Neural progenitor cell (in vitro differentiated cells): ENCODE measurements at places on chromosomes 2 and 18. TPM values are rescaled to one million over a fixed set of nuclear protein-coding genes. Genes with fewer than 3 reads are reported as not detected.

GRCh38 chr2:46143429-46144132, 153.6 kb upstream of the EPAS1 start:
- DNase-seq, result no peak

DNA sequence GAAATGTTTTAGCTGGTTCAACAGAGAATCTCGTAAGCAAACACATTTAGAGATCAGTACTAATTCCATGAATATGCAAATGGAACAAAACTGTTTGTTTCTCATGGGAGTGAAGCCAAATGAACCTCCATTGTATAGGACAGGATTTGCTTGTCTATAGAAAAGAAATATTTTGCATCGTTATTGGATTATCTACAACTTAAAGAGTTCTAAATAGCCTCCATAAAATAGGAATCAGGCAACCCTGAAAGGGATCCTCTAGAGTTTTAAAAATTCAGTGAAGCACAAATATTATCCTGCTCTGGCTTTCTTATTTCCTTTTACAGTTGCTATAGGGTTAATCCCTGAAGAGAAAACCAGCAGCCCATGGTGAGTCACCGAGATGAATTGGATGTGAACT, 378.4 kb upstream of the NRXN1 start:
- DNase-seq, result peak; percentile 7

GRCh38 chr2:60764736-60765534, 8.9 kb downstream of the PAPOLG start:
- DNase-seq, result no peak

DNA sequence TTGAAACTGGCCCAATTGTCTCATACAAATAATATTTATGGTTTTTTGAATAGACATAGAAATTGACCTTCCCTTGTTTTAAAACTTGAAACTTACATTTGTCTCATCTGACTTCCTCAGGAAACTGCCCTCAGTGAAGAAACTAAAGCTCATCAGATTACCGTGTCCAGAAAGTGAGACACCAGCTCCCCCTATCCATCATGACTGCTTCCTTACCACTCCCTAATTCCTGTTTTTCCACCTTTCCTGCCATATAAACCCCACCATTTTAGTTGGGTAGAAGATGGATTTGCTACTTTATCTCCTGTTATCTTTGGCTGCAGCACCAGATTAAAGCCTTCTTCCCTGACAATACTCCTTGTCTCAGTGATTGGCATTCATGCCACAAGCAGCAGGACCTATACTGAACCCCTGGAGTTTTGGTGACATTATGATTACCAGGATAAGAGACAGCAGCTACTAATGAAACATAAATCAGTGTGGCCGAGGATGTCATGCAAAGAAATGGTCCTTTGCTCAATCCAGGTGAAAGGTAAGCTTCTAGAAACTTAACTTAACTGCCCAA, 1627.6 kb upstream of the ZEB2 start:
- DNase-seq, result peak; percentile 11

DNA sequence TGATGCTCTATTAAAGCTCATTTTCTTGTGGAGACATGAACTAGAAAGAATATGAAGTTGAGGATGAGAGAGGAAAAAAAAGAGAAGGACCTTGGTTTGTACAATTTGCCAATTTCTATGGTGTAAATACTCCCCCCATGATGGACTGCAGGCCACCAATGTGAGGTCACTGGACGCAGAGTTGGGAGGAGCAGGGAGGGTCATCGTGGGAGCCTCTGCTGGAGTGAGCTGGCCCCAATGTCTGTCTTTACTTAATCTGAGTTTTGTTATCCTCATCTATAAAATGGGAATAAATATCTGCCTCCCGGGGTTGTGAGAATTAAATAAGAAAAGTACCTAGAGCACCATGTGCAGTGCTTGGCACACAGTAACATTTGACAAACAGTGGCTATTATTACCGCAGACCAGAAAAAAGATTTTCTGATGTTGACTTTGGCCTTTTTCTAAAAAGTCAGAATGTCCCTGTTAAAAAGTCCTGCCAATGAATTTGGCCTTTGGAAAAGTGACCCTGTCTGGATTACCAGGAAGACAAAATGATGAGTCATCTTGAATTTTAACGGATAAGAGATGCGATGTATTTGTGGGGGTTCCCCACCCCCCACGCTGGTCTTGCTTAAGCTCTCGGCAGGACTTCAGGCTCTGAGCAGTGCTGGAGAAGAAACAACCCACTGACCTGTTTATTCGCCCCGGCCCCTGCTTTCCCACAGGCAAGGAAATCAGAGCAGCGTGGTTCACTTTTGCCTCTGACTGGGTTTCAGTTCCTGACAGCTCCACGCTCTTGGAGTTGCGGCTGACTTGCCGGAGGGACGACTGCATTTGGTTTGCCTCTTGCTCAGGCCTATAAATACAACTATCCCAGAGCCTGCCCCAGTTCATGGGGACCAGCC, 50.3 kb upstream of the FOSL2 start:
- no peak for DNase-seq

DNA sequence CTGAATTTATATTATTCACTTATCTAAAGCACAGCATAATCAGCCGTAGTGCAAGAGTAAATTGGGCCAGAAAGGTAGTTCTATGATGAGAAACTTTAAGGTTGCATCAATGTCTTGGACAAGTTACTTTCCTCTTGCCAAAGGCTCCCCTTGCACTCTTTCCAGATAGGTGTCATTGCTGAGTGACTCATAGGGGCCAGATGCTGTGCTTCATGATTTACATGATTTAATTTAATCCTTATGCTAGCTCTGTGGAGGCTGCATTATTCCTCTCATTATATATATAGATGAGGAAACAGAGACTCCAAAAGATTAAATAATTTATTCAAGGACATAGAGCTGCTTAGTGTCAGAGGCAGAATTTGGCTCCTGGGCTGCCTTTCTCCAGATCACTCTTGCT, 5.0 kb downstream of the CFAP221 start:
- DNase-seq, result no peak

- no peak for DNase-seq
Observed at GRCh38 chr2:28271231-28271918, 121.3 kb upstream of the FOSL2 start.

The EVX2 gene
- not detected in 2 replicates for total RNA-seq

DNA sequence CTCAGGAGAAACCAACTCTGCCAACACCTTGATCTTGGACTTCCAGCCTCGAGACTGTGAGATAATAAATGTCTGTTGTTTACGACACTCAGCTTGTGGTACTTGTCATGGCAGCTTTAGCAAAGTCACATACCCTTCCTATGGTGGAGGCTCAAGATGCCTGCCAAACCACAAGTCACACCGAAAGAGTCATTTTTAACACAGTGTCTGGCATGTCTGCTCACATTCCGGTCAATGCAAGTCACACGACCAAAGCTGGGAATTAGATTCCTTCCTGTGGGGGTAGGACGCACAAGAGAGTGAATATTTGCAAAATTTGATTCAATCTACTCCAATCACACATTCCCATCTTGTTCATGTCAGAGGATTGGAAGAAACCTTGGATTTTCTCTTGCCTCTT, 24.6 kb downstream of the KCNE4 start:
- DNase-seq, result no peak

GRCh38 chr2:75607400-75607798, 39.2 kb upstream of the MRPL19 start:
- no peak for DNase-seq

The SETBP1 gene
- 12.0 and 14.4 TPM in 2 replicates for total RNA-seq

DNA sequence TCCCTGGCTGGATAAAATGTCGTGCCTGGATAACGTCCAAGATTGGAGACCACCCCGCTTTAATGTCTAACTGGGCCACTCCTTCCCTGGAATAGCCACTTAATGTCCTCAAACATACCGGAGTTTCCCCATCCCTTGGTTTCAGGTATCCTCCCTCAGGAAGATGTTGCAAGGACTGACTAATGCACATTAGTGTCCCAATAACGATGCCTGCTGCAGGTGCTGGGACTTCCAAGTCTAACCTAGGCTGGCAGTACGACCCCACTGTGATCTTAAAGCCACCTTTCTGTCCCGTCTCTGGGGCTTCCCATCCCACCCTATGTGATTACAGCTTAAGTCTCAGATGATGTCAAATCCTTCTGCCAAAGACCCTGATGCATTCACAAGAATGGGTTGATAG, 1.1 kb upstream of the ATP6V1C2 start:
- DNase-seq, result no peak

- DNase-seq, result no peak
Observed at GRCh38 chr2:234828382-234829073, 123.3 kb upstream of the SH3BP4 start.

DNA sequence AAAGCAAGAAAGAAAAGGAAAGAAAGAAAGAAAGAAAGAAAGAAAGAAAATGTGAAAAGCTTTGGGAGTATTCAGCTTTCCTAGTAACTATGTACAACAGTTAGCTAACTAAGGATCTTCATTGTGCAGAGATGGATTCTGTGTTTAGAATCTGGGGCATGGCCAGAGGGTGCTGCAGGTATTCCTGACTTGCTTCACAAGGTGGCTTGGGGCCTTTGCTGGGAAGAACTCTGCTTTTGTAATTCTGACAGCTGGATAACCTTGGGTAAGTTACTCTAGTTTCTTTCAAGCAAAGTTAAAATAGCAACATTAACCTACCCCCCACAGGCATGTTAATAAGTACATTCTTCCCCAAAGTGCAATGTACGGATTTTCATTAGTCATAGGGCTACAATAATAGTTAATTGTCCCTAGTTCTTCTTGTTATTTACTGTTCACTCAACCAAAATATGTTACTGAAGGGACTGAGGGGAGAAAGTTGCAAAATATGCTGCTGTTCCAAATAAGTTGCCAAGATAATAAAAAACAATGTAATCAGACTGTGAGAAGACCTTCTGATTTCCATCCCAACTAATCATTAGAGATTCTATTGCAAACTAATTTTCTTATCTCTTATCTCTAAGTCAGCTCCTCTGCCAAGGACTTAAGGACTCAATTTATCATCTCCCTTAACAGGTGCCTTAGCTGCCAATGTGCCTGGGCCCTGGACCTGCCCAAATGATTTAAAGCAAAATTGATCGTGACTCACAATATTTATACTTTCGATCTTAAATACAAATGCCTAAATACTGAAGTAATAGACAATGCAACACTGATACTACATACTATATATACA, 50.3 kb downstream of the SERPINB8 start:
- no peak for DNase-seq

DNA sequence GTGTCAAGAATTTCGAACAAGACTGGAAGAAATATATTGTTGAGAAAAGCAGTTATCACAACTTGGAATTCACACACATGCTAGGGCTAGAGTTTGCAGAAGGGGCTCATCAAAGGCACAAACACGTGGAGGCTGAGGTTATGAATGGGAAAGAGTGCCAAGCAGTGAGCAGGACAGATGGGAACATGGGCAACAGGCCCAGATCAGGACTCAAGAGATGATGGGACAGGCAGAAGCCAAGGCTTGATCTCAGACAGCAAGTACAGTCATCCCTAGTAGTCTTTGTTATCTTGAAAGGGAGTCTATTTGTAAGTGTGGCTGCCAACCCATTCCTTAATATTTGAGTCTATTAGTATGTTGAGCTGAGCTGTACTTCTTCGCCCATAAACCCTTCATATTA, 22.2 kb upstream of the EPC2 start:
- DNase-seq, result no peak

- DNase-seq, result no peak
Observed at GRCh38 chr2:26455670-26456439, 22.1 kb downstream of the OTOF start.

DNA sequence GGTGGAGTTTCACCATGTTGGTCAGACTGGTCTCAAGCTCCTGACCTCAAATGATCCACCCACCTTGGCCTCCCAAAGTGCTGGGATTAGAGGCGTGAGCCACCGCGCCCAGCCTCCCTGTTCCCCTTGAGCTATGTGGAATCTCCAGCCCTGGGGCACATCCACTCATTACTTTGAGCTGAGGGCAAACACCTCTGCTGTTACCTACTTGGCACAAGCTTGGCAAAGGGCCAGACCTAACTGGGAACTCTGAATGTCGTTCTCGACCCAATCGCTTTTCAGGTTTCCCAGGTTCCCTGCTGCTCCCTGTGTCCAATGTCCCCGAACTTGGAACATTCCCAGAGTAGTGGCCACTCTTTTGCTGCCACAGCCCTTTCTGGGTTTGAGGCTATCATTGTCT, 40.6 kb downstream of the CHST10 start:
- no peak for DNase-seq

GRCh38 chr2:202588647-202589581, 45.9 kb upstream of the FAM117B start:
- DNase-seq, result peak; percentile 93

DNA sequence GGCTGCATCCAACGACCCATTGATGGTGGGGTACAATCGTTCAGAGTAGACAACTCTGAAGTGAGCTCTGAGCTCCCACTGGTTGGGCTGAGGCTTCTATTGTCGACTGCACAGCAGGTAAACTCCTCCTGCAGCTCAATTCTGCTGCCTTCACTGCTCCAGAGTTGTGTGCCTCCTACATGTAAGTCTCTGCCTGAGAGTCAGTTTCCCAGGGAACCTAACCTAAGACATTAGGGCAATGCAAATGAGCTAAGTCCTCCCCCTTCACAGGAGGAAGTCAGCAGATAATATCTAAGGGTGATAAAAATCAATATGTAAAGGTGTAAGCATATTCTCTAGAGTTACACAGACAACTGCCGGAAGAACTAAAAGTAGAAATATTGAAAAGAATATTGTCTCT, 22.5 kb upstream of the ACYP2 start:
- DNase-seq, result peak; percentile 38

GRCh38 chr2:171958475-171958874, 36.2 kb downstream of the HAT1 start:
- no peak for DNase-seq

The TRIM54 gene
- total RNA-seq, result 0.12 TPM in 1 of 2 replicates, not detected in the other

DNA sequence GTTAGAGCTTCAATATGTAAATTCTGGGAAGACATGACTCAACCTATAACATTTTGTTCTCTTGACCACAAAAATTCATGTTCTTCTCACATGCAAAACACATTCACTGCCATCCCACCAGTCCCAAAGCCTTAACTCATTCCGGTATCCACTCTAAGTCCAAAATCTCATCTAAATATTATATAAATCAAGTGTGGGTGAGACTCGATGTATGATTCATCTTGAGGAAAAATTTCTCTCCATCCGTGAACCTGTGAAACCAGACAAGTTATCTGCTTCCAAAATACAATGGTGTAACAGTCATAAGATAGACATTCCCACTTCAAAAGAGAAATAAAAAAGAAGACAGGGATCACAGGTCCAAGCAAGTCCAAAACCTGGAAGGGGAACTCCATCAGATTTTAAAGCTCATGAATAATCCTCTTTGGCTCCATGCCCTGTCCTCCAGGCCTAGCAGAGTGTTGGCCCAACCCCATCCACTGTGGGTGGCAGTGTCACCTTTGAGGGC, 101.3 kb downstream of the RAD51AP2 start:
- no peak for DNase-seq

DNA sequence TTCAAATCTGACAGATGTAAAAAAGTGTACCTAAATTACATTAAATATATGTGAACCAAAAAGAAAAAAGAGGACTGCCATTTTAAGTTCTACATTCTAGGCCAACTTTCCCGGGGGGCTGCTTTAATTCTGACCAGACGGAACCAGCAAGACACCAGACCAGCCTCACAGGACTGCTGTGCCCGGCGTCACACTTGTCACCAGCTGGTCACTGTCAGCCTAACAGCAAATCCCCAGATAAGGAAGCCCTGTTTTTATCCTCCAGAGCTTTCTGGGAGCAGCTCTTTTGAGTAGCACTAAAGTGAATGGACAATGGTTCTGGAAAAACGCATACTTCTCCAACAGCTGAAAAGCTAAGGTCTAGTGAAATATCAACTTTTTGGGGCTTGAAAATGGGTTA, 35.6 kb downstream of the CYB5A start:
- peak; percentile 50 for DNase-seq

- no peak for DNase-seq
Observed at GRCh38 chr2:203997980-203998809, 61.6 kb downstream of the ICOS start.
